Activated CD4-positive, alpha-beta T cell treated with anti-CD3 and anti-CD28 coated beads for 24 hours (primary cell): ENCODE measurements at places on chromosomes 4 and X.

DNA sequence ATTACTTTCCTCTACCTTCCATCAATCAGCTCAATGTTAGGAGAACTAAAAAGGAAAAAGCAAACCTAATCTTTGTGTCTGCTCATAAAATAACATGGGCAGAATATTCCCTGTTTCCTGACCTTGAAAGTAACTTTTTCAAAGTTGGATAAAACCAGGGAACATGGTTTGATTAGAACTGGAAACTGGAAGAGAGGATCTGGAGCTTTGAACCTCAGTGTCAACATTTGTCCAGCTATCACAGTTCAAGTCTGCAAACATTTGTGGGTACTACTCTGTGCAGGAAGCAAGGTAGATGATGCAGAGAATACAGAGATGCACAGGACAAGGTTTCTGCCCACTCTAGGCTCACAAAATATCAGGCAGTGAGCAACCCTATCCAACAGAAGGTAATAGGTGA, 86.4 kb upstream of the TAB3 start:
- DNase-seq, result no peak

GRCh38 chr4:75939890-75940691, 722 bp downstream of the NAAA start:
- peak; percentile 52 for DNase-seq

DNA sequence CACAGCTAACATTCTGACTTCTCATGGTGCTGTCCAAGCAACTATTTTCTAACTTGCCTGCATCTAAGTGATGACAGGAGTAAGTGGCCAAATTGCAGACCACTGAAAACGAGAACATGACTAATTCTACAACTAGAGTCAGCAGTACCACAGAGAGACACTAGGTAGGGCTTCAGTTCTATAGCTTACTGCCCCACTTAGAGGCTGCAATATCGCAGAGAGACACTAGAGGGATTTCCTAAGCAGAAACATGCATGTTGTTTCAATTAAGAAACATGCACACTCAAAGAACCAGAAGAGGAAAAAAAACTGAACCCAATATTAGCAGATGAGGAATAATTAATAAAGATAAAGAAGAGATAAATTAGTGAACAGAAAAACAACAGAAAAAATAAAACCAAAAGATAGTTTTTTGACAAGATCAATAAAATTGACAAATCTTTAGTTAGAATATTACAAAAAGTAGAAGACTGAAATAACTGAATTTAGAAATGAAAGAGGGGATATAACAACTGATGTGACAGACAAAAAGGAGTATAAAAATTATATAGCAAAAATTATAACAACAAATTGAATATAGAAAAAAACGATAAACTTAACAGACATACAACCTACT, 100.8 kb downstream of the SPIN4 start:
- DNase-seq, result no peak

GRCh38 chr4:155692361-155692760, 25.7 kb downstream of the GUCY1A1 start:
- DNase-seq, result no peak

- no peak for DNase-seq
Observed at GRCh38 chrX:142891046-142891445, 134.7 kb upstream of the SPANXN4 start.

GRCh38 chr4:150322646-150323045, 244.4 kb downstream of the DCLK2 start:
- DNase-seq, result no peak

- no peak for DNase-seq
Observed at GRCh38 chr4:108527723-108528122, 92.7 kb upstream of the RPL34 start.
